ENCODE measurements at places on chromosomes 1 and 21.

DNA sequence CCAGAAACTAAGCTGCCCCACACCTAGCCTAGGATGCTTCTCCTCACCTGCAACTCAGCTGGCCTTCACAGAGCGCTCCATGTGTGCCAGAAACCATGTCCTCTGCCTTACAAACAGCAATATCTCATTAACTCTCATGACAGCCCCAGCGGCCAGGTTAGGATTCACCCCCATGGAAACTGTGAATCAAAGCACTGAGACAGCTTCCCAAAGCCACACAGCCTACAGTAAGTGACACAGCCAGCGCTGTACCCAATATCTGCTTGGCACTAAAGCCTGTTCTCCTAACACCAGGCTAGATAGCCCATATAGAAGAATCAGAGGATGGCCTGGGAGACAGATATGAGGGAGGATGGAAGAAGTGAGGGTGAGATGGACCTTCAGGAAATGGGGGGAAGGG is 13.5 kb downstream of the KCNN3 start:
- DNase-seq, result no peak

- DNase-seq, result no peak
Observed at GRCh38 chr1:67952071-67952470, 98.4 kb downstream of the DIRAS3 start.

DNA sequence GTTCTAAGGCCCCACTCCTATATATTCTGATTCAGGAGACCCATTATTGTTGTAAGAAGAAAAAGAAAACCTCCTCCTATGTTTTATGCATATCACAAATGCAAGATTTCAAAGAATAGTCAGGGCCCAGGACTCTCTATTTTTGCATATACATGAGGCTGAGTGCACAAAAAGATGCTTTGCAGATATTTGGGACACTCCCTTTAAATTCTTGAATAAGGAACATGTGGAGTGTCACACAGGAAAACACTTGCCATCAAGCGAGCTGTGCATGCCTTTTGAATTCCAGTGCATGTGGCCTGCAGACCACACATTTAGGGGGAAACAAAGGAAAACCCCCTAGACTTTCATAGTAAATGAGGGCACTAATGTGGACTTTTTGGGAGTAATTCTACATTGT is 5.6 kb downstream of the MAP3K7CL start:
- no peak for DNase-seq

DNA sequence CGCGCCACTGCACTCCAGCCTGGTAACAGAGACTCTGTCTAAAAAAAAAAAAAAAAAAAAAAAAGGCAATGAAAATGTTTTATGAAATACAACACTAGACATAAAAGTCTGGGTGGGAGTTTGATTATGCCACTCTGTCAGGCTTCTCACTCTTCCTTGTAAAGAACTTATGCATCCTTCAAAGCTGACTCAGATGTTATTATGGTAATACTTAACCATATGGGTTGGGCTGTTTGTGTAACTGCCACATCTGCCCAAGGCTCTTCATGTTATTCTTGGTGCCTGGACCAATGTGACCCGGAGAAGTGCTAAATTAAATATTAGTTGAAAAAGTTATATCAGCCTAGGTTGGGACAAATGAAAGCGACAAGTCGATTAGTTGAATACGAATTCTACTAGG is 23.8 kb downstream of the FAM89A start:
- no peak for DNase-seq

DNA sequence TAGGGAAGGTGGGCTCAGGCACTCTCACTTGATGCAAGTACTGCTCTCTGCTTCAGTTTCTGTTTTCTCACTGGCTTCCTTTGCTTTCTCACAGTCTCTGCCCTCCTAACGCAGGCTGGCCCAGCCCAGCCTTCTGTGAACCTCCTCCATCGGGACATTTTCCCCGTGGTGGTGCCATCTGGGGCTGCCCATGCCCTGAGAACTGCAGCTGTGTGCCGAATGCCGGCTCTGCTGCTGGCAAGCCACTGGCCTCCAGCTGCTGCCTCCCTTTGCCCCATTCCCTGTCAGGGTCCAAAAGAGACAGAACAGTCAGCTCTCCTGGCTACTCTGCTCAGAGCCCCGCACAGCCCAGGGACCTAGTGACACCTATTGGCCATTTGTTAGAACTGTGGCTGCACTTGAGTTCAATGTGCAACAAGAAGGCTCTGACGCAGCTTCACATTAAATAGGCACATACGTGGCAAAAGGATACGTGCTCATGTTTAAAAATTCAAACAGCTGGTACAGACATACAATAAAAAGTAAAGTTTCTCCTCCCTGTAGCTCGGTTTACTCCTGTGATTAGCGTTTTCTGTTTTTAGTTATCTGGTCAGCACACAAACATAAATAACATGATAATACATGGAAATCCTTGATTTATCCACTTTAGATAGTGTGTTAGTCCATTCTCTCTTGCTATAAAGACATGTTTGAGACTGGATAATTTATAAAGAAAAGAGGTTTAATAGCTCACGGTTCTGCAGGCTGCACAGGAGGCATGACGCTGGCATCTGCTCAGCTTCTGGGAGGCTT is 46.6 kb downstream of the FCRL5 start:
- peak; percentile 7 for DNase-seq

GRCh38 chr1:55200667-55201066 is 14.5 kb downstream of the USP24 start:
- DNase-seq, result no peak

GRCh38 chr1:4734791-4735190 is 80.4 kb downstream of the AJAP1 start:
- no peak for DNase-seq

DNA sequence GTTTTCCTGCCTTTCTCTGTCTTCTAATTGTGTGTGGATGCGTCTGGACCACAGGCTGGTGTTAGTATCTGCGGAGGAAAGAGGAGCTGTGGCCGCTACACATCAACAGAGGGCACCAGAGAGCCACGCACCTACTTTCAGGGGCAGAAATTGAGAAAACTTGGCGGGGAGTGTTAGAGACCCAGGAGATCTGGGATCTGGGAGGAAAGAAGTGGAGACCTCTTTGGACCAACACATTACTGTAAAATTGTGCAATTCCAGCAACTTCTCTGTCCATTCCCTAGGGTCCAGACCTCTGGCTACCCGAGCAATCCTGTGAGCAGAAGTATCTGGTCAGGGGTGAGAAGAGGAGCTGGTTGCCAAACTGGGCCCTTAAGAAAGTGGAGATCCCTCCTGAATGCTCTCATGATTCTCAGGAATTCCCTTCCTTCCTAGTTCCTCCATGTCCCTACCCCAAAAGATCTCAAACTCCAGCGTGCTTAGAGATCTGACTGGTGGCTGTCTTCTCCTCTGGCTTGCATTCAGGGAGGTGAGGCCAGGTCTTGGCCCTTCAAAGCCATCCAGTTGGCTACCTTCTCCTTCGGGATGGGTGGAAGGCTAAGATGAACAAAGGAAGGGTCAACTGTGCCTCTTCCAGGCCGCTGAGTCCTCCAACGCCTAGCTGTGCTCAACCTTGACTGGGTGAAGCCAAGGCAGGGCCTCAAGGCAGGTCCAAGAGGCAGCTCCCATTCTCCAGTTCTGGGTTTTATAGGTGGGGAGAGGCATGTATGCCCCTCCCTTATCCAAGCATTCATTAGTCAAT is 1.2 kb upstream of the KIRREL1 start:
- DNase-seq, result peak; percentile 23

GRCh38 chr1:223617323-223618070 is 48.0 kb downstream of the CAPN8 start:
- DNase-seq, result no peak

GRCh38 chr1:208108213-208108608 is 136.0 kb downstream of the PLXNA2 start:
- no peak for DNase-seq

DNA sequence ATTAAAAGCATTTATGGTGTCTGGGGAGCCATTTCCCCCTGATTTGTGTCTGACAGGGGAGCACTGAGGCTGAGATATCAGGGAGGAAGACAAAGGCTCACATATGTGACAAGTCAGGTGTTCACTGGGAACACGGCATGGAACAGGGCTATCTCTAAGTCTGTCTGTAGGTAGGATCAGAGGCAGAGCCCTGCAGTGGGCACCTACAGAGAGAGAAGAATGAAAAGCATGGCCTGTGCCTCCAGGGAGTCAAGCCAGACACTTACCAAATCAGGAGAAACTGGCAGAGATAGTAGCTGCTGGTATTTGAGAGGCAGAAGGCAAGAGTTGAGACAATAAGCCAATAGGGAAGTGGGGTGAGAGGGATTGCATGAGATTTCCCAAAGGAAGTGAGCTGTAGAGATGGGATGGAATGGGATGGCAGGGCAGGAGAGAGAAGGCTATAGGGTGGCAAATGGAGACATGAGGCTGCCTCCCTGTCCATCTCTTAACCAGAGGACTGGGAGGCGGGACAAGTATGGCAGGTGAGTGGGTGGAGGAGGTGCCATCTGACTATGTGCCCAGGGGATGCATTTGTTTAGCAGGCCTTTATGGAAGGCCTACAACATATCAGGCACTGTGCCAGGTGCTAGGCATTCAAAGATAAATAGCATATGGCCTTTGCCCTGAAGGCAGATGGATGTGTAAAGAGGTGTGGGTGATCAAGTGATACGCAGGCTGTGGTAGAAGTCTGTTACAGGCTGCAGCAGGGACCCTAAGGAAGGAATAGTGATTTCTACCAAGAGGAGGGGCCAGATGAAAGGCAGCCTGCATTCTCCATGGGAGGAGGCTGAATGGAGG is 136.2 kb upstream of the IPO9 start:
- no peak for DNase-seq

- DNase-seq, result no peak
Observed at GRCh38 chr1:165703648-165704047, 5.3 kb upstream of the ALDH9A1 start.

GRCh38 chr1:94351481-94351880 is 66.7 kb upstream of the ABCD3 start:
- DNase-seq, result no peak

DNA sequence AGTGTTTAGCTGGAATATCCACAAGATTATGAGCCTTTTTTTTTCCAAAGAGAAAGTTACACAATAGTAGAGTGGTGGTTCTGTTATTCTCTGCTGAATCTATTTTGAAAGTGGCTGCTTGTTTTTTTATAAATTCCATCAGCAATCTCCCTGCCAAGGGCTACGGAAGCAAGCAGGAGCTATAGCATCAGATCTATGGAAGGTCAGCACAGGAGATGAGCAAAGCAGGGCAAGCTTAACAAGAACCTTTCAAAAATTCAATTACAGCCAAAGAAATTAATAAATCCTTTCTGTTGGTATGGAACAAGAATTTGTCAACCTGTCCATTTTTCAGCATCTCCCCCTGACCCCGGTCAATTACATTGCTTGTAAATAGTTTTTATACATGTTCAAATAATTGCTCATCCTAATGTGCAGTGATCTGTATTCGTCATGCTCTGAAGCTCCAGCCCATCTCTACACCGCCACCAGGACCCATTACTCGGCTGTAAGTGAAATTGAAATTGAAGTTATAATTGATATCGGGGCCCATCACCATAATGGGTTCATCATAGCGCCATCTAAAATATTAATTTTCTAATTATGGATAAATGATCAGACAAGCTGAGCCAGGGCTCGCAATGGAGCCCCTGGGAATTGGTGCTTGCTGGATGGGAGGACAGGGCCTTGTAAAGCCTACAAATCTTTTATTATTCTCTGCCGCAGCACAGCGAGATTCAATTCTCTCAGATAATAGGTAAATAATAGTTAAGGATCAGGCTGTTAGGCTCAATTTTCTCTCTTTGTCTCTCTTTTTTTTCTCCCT is 215.1 kb downstream of the ATG4C start:
- DNase-seq, result no peak
